ENCODE measurements at places on chromosomes 6 and 20.

DNA sequence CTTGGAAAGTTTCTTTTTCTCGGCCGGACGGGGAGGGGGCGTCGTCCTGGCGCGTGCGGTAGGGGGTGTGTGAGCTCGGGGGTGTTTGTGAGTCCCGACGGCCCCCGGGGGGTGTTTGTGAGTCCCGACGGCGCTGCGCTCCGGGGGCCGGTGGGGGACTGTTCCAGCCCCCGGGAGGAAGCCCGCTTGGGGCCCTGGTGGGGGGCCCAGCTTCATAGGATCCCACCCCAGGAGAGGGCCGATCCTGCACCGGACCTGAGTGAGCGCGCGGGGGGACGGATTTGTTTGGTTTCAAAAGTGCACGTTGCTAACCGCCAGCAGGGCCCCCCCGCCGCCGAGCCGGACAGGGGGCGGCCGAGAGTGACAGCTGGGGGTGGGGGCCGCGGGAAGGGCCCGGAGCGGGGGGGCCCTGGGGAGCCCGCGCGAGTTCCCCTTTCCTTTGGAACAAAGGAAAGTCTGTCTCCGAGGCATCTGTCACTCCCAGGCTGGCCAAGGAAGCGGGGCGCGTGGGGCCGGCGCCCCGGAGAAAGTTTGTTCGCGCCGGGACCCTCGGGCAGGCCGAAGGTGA is 485 bp downstream of the TGIF2 start:
- DNase-seq = peak; percentile 61

- no peak for DNase-seq
Observed at GRCh38 chr6:127207591-127208120, 59.0 kb upstream of the RNF146 start.

DNA sequence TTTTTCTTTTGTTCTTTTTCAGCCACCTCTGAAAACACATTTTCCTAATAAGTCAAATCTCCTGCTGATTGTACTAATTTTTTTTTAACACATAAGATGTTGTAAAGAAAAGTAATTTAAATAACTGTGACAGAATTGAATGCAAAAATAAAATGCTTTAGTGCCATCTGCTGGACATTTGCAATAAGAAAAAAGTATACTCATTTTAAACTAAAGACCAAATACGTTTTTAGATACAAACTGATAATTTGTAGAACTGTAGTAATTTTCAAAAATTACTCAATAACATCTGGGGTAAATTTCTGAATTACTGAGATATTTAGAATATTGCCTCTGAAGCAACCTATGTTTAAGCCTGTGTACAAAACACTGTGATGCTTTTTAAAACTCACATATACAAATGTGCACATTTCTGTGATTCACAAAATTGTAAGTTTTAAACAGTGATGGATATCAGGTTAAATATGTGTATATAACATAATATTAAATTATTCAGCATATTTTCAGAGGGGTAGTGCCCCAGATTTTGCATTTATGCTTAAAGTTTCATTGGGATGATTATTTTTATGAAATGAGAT is 198.7 kb downstream of the RIMS1 start:
- peak; percentile 29 for DNase-seq

DNA sequence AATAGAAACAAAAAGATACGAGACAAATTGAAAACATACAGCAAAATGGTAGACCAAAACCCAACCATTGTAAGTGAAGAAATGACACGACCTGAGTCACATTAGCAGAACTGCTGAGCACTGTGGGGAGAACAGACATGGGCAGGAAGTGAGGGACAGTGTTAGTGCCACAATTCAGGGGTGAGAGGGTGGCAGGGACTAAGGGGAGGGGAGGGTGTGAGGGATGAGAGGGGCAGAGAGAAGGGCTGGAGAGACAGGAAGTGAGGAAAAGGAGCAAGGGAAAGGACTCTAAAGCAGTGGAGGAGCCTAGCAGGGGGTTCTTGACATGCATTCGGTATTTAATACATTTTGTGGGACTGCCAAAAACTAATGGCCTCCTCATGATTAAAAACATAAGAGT is 45.0 kb upstream of the TRIM26 start:
- no peak for DNase-seq

GRCh38 chr6:8562125-8562524 is 126.8 kb upstream of the SLC35B3 start:
- no peak for DNase-seq

DNA sequence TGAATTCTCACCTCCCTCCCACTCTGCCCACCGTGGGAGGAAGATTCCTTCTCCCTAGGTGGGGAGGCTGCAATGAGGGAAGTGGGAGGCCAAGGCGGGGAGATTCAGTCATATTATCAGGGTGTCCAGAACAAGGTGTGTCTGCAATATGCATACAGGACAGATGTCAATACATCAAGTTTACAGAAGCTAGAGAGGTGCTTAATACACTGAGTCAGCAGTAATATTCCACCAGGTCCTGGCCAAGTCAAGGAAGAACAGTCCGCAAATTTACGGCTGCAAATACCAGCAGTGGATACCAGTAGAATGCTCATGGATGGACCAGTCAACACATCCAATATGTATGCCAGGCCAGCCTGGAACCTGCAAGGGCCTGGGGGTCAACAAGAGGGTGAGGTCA is 119.0 kb downstream of the MCHR2 start:
- no peak for DNase-seq

DNA sequence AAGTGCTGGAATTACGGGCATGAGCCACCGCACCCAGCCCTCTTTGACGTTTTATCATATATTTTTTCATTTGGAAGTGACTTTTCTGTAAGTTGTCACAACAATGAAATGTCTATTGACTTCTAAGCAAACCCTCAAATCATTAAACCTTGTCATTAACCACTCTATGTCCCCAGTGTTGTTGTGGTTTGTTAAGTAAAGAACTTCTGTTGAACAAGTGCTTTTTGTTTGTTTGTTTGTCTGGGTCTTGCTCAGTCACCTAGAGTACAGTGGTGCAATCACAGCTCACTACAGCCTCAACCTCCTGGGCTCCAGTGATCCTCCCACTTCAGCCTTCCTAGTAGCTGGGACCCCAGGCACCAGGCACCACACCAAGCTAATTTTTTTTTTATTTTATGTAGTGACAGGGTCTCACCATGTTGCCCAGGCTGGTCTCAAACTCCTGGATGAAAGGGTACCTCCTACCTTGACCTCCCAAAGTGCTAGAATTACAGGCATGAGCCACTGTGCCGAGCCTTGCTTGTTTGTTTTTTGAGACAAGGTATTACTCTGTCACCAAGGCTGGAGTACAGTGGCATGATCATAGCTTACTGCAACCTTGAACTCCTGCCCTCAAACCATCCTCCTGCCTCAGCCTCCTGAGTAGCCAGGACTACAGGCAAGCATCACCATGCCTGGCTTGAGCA is 57.6 kb upstream of the LOC128125822 start:
- DNase-seq = no peak

GRCh38 chr6:11065436-11066202 is 21.5 kb upstream of the ELOVL2 start:
- DNase-seq = no peak

- DNase-seq = no peak
Observed at GRCh38 chr20:7171911-7172310, 404.4 kb downstream of the BMP2 start.

Measured in hematopoietic multipotent progenitor cell (in vitro differentiated cells).